ENCODE measurements at places on chromosomes 4 and X.

DNA sequence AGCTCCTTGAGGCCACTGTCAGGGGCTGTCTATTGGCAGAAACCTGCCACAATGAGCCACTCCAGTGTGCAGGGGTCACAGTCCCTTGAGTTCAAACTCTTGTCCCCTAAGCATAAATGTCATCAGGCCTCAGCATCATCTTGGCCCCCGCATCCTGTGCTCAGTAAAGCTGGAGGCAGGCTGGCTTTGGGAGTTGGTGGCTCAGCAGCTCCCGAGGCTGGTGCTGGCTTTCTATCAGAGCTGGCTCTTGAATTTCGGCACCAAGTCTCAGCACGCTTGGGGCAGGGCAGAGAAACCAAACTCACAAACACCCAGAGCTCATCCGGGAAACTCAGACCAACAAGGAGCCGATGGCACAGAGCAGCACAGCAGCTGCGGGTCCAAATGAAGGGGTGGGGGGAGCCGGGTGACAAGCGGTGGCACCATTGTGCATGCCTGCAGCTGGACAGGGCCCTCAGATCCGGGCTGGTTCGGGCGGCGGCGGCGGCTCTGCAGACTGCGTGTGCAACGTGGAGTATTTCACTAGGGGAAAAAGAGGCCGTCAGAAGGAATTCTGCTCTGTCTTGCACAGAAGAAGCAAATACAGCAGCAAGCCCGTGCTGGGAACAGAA lies 75.5 kb downstream of the MTMR1 start:
- no peaks in the 10 kb centered on the region for H3K27me3 ChIP-seq
- no peak for DNase-seq
- H3K4me1 ChIP-seq, result peaks cover 4% of the 10 kb centered on the region
- no peak overlapping the region for H3K4me3 ChIP-seq
- H3K36me3 ChIP-seq, result no peaks in the 10 kb centered on the region

DNA sequence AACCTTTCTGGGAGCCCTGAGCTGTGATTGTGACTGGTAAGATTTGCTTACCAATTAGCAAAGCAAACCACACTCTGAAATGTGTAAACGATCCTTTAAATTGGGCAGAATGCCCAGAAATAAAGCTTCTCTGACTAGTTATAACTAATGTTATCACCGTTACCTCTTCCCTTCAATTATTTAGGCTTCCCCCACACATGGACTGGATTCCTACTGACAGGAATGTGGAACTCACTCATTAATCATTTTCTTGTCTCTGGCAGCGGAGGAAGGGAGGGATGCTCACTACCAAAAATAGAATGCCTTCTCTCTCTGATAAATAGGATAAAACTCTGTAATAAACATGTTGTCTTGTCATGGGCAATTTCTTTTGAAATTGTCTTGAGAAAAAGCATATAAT lies 25.3 kb upstream of the NWD2 start:
- H3K4me1 ChIP-seq, result no peaks in the 10 kb centered on the region
- H3K36me3 ChIP-seq, result no peaks in the 10 kb centered on the region
- DNase-seq, result no peak
- no peaks in the 10 kb centered on the region for H3K27me3 ChIP-seq
- H3K4me3 ChIP-seq, result no peak overlapping the region

DNA sequence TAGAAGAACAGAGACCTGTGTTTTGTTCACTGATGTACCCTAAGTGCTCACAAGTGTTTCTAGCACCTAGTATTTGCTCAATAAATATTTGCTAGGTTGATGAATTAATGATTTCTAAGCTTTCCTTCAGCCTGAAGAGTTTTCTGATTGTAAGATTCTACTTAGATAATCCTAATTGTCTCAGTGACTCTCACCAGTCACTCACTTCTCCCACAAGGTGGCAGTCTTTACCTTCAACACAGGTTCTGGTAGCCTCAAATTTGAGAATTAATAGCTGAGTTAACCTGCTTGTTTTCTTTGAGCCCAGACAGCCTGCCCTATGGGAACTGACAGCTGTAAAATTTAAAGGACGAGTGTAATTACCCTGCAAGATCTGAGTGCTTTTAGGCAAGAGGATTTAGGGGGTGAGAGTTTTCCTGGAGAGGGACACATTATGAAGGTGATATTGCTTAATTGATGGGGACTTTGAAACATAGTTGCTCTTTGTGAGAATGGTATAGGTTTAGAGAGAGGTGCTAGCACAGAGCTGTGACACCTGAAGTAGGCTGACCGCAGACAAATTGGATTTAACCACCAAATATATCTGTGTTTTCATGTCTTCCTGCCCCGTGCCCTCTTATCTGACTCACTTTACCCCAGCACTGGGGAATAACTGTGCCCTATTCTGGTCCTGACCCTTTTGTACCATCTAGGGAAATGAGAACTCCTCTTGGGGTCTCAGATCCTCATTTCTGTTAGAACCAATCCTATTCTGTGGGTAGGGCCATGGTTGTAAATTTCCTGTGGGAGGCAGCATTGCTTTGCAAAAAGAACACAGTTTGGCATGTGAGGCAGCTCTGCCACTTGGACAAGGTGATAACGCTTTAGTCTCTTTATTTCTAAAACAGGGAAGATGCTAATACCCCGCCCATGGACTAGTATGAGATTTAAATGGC lies 27.7 kb downstream of the CD38 start:
- H3K27ac ChIP-seq, result no peak overlapping the region
- peaks cover 5% of the 10 kb centered on the region for H3K27me3 ChIP-seq

GRCh38 chrX:115560978-115561604 lies at the start of gene PLS3:
Gene PLS3, plus strand, starts transcription at chrX:115561174. Its CDS starts 49,077 bp downstream, at chrX:115610251.
- peak within 1 kb of the TSS; percentile 85 for H3K27ac ChIP-seq
- H3K27me3 ChIP-seq, result peaks cover 49% of the 10 kb centered on the region
- no peaks in the 10 kb centered on the region for H3K36me3 ChIP-seq
- peak within 1 kb of the TSS; percentile 48 for H3K4me3 ChIP-seq

DNA sequence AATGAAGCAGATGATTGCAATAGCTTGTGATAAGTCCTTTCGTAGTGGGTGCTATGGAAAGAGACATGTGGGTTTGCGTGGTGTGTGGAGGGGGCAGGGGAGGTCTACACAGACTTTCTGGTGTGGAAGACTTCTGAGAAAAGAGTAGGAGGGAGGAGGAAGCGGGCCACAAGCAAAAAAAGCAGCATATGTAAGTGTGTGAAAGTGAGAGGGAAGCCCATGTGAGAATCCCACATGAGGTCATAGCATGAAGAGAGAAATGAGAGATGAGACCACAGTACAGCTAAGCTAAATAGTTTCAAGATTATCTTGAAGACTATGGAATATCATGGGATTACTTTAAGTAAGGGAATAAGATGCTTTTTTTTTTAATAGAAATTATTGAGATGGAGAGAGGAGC lies 2039.9 kb upstream of the TENM3 start:
- H3K27ac ChIP-seq, result no peak overlapping the region
- H3K4me3 ChIP-seq, result no peak overlapping the region
- no peaks in the 10 kb centered on the region for H3K27me3 ChIP-seq
- no peaks in the 10 kb centered on the region for H3K36me3 ChIP-seq
- DNase-seq, result no peak

- no peak overlapping the region for H3K27ac ChIP-seq
- H3K27me3 ChIP-seq, result no peaks in the 10 kb centered on the region
- no peaks in the 10 kb centered on the region for H3K36me3 ChIP-seq
- H3K4me1 ChIP-seq, result no peaks in the 10 kb centered on the region
- H3K4me3 ChIP-seq, result no peak overlapping the region
Measured at GRCh38 chr4:21517126-21517859, 431.3 kb downstream of the KCNIP4 start.

DNA sequence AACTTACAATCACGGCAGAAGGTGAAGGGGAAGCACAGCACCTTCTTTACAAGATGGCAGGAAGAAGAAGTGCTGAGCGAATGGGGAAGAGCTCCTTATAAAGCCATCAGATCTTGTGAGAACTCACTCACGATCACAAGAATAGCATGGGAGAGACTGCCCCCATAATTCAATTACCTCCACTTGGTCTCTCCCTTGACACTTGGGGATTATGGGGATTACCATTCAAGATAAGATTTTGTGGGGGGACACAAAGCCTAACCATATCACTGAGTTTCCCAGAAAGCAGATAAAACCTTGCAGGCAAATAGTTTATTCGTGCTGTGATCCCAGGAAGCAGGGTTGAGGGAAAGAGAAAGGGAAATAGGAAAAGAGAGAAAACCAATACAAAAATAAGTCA lies 69.0 kb upstream of the GYPA start:
- H3K27me3 ChIP-seq, result no peaks in the 10 kb centered on the region
- H3K4me1 ChIP-seq, result no peaks in the 10 kb centered on the region
- no peak overlapping the region for H3K27ac ChIP-seq
- no peaks in the 10 kb centered on the region for H3K36me3 ChIP-seq
- H3K4me3 ChIP-seq, result no peak overlapping the region
- no peak for DNase-seq

GRCh38 chr4:79917246-79917645 lies 155.8 kb downstream of the ANTXR2 start:
- H3K27me3 ChIP-seq, result no peaks in the 10 kb centered on the region
- H3K36me3 ChIP-seq, result no peaks in the 10 kb centered on the region
- H3K27ac ChIP-seq, result no peak overlapping the region

DNA sequence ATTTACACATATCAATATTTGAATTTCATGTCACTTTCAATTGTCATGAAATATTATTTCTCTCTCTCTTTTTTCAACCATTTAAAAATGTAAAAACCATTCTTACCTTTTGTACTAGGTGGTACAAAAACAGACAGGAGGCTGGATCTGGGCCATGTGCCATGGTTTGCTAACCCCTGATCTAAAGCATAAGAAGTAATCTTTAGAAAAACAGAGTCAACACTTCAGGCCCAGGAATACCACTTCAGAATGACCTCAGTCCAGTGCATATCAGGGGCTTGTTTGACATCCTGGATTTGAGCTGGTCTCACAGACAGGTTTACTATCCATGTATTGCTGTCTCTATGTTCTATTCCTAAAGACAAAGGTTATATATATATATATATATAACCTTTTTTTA lies 102.5 kb downstream of the DCHS2 start:
- H3K4me3 ChIP-seq, result no peak overlapping the region
- no peaks in the 10 kb centered on the region for H3K4me1 ChIP-seq
- H3K27me3 ChIP-seq, result no peaks in the 10 kb centered on the region
- H3K27ac ChIP-seq, result no peak overlapping the region

All from left lung (tissue), 14 donors.